Cardiac septum (tissue), 1 donor: ENCODE measurements at places on chromosomes 2 and 18. TPM values are rescaled to one million over a fixed set of nuclear protein-coding genes. Genes with fewer than 3 reads are reported as not detected.

Gene SGPP2
- total RNA-seq = 1.0 TPM

Gene TCF23
- total RNA-seq = not detected

Gene MTA3
- 21.4 TPM for total RNA-seq

Gene LINC00305
- not detected for total RNA-seq

Gene PAPOLG
- 9.7 TPM for total RNA-seq

Gene SCYGR4
- total RNA-seq = not detected

Gene KIAA2012
- total RNA-seq = not detected

Gene CYP27C1
- total RNA-seq = not detected

Gene MAP3K19
- not detected for total RNA-seq

Gene COL4A3
- total RNA-seq = 1.6 TPM

Gene DQX1
- not detected for total RNA-seq

Gene MALT1
- total RNA-seq = 12.8 TPM

Gene CHAC2
- 1.4 TPM for total RNA-seq

Gene LCT
- total RNA-seq = not detected

Gene ACVR1C
- total RNA-seq = 0.59 TPM

Gene ADCY3
- total RNA-seq = 15.4 TPM

Gene ABCB11
- 0.03 TPM for total RNA-seq

Gene GNLY
- total RNA-seq = 2.3 TPM

Gene CNRIP1
- 10.1 TPM for total RNA-seq
